ENCODE measurements at places on chromosomes 4 and X. TPM values are rescaled to one million over a fixed set of nuclear protein-coding genes. Genes with fewer than 3 reads are reported as not detected.

DNA sequence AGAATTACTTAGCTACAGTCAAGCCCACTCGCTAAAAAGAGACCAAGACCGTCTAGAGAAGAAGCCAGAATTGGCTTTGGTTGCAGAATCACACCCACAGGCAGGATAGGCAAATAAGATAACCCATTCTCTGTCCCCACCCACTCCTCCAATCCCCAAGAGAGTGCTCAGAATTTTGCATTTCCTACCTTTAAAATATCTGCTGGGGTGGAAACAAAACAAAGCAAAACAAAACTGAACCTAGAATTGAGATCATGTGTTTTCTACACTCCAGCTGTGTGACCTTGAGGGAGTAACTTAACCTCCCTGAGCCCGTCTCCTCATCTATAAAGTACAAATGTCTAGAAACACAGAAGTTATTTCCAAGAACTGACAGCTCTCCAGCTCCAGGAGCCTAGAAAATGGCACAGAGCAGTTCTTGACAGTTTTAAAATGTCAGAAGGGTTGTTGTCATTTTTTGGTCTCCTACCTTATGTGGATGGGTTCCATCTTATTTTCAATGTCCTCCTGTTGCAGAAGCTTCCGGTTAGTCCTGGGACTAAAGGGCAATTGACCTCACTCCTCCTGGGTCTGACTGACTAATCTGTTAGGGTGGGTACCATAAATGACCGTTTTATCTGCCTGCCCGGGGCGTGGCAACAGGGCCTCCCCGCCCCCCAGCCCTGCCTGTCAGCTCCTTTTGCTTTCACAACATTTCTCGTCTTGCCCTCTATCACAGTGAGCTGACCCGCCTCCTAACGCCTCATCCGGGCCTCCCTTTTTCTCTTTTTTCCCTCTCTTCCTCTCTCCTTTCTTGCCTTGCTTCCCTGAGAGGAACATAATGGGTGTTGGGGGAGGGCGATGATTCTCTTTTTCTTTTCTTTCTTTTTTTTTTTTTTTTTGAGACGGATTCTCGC lies 114.0 kb downstream of the RBM47 start:
- H3K27me3 ChIP-seq = no peaks in the 10 kb centered on the region
- no peak overlapping the region for H3K4me3 ChIP-seq
- no peaks in the 10 kb centered on the region for H3K36me3 ChIP-seq
- DNase-seq = no peak
- no peak overlapping the region for H3K27ac ChIP-seq

DNA sequence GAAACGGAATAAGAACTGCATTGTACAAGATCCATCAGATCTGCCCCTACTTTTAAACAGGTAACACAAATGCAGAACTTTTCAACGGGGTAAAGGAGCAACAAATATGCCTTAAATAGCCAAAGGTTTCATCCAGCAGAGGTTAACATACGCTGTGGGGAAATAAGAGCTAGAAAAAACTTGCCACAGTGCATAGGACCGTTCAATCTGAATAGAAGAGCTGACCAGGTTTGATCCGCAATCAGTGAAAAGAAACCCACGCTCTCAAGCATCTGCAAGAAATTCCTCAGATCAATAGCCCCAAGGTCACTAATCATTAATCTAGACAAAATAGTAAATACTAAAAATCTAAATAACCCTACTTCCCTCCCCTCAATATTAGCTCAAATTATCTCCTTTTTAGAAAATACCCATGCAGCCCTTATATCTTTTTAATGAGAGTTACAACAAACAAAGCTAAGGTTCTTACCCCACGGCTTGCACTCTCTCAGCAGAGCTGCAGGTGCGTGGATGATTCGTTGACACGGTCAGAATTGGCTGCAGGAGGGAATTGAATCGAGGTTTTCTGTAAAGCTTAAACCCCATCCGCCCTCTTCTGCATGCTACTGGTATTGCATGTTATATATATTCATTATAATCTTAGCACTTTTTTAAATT lies at the start of gene TLR10:
TLR10 (minus strand) TSS at position 539 of the 657 bp plus-strand sequence. CDS start 7,400 bp downstream, outside the sequence.
- H3K27ac ChIP-seq = no peak within 1 kb of the TSS
- H3K4me3 ChIP-seq = no peak within 1 kb of the TSS
- H3K4me1 ChIP-seq = no peaks in the 10 kb centered on the region
- no peak for DNase-seq
- no peaks in the 10 kb centered on the region for H3K27me3 ChIP-seq

GRCh38 chr4:86557526-86557925 lies 36.6 kb upstream of the PTPN13 start:
- no peak overlapping the region for H3K4me3 ChIP-seq
- H3K36me3 ChIP-seq = no peaks in the 10 kb centered on the region
- no peak for DNase-seq

DNA sequence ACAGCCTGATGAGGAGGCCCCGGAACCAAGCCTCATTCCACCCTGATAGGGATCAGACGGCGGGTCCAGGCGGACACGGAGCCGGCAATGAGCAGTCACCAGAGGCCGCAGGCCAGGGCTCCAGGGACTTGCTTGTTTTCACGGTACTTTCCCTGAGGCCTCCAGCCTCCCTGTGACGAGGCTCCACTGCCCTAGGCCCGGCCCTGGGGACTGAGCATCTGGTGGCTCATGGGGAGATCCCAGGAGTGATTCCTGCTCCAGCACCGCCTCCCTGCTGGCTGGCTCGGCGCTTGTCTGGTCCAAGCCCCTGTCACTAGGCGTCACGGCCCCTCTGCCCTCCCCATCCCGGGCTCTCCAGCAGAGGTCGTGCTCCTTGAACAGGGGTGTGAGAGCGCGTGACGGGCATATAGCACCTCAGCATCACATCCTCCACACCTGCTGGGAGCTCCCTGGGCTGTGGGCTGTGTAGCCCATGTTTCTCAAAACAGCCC lies 14.1 kb downstream of the HTRA3 start:
- H3K36me3 ChIP-seq = no peaks in the 10 kb centered on the region
- no peak for DNase-seq
- no peak overlapping the region for H3K4me3 ChIP-seq
- peaks cover 8% of the 10 kb centered on the region for H3K4me1 ChIP-seq
- no peaks in the 10 kb centered on the region for H3K27me3 ChIP-seq

- H3K4me3 ChIP-seq = no peak overlapping the region
- H3K36me3 ChIP-seq = no peaks in the 10 kb centered on the region
- no peaks in the 10 kb centered on the region for H3K27me3 ChIP-seq
- no peak overlapping the region for H3K27ac ChIP-seq
- H3K4me1 ChIP-seq = no peaks in the 10 kb centered on the region
Measured at GRCh38 chr4:164446516-164446915, 307.4 kb upstream of the SMIM31 start.

DNA sequence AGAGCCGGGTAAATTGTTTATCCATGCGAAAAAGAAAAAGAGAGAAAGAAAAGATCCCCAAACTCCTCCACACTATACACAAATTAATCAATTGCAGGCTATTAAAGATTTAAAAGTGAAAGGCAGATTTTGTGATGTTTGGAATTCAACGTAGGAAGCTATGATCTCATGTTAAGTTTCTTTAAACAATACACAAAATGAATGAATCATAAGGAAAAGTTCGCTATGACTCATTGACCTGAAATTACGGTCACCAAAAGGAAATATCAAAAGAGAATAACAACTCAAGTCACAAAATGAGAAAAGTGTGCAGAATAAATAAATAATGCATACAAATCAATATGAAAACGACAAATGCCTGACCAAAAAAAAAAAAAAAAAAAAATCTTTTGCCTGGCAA lies 28.6 kb downstream of the CLNK start:
- H3K27me3 ChIP-seq = no peaks in the 10 kb centered on the region
- H3K27ac ChIP-seq = no peak overlapping the region
- no peak for DNase-seq
- no peaks in the 10 kb centered on the region for H3K36me3 ChIP-seq
- no peaks in the 10 kb centered on the region for H3K4me1 ChIP-seq

DNA sequence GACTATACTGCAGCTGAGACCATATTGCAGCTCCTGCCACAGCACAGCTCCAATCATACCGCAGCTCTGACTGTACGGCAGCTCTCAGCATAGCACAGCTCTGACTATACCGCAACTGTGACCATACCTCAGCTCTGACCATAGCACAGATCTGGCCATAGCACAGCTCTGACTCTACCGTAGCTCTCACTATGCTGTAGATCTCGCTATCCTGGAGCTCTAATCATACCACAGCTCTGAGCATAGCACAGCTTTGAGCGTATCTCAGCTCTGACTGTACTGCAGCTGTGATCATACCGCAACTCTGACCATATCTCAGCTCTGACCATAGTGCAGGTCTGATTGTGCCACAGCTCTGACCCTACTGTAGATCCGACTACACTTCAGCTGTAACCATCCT lies 139.2 kb downstream of the ASMT start:
- H3K4me1 ChIP-seq = no peaks in the 10 kb centered on the region
- no peak for DNase-seq
- no peaks in the 10 kb centered on the region for H3K36me3 ChIP-seq
- no peak overlapping the region for H3K27ac ChIP-seq

DNA sequence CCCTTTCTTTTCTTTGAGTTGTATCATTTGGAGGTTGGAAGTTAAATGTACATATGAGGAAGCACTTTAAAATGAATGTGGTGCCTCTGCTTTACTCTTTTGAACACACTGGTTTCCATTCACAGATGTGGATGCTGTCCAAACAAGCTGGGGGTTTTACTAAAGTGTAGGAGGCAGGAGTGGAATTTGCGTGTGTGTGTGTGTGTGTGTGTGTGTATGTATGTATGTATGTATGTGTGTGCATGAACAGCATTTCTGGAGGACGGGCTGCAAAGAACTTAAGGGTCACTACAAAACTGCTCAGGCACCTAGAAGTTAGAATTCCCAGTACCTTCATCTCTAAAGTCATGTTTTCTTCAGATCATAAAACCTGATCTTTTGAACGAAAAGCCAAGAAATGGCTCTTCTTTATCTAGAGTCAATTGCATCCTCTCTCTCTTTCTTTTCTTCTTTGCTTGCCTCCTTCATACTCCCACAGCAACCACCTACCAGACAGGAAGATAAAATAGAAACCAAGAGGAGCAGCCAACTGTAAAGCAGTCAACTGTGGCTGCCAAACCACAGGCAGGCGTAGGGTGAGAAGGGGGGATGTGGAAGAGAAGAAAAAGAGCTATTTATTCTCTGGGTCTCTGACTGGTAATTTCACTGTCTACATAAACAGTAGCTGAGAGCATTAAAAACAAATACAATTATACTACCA lies 177.0 kb upstream of the RASGEF1B start:
- no peaks in the 10 kb centered on the region for H3K4me1 ChIP-seq
- H3K27me3 ChIP-seq = no peaks in the 10 kb centered on the region
- H3K27ac ChIP-seq = no peak overlapping the region
- no peak for DNase-seq
- no peak overlapping the region for H3K4me3 ChIP-seq

DNA sequence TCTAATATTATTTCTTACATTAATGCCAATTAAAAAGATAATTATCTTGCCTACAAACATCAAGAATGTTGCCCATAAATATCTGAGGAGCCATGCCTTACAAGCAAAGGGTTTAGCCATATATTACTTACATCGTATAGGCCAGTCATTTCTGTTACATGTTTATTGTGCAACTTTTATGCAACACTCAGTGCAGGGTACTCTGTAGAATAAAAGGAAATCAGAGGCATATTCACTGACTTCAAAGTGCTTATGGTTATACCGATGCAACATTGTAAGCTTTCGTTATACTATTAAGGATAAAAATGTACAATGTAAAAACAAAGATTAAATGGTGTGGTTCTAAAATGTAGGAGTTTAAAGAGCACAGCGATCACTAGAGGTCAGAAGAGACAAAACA lies 315.9 kb downstream of the PCDH10 start:
- DNase-seq = no peak
- no peak overlapping the region for H3K27ac ChIP-seq
- H3K27me3 ChIP-seq = no peaks in the 10 kb centered on the region

GRCh38 chr4:68490826-68491457 lies 43.7 kb downstream of the TMPRSS11E start:
- no peaks in the 10 kb centered on the region for H3K36me3 ChIP-seq
- H3K4me1 ChIP-seq = no peaks in the 10 kb centered on the region
- no peak overlapping the region for H3K27ac ChIP-seq
- H3K4me3 ChIP-seq = no peak overlapping the region
- no peak for DNase-seq
- no peaks in the 10 kb centered on the region for H3K27me3 ChIP-seq

- H3K27ac ChIP-seq = no peak overlapping the region
- H3K4me3 ChIP-seq = no peak overlapping the region
- no peaks in the 10 kb centered on the region for H3K27me3 ChIP-seq
Measured at GRCh38 chr4:182221987-182222386, 21.2 kb upstream of the TENM3 start.

GRCh38 chr4:155975511-155975910 lies 21.8 kb upstream of the CTSO start:
- no peaks in the 10 kb centered on the region for H3K27me3 ChIP-seq
- no peaks in the 10 kb centered on the region for H3K36me3 ChIP-seq
- DNase-seq = no peak
- H3K4me3 ChIP-seq = no peak overlapping the region

DNA sequence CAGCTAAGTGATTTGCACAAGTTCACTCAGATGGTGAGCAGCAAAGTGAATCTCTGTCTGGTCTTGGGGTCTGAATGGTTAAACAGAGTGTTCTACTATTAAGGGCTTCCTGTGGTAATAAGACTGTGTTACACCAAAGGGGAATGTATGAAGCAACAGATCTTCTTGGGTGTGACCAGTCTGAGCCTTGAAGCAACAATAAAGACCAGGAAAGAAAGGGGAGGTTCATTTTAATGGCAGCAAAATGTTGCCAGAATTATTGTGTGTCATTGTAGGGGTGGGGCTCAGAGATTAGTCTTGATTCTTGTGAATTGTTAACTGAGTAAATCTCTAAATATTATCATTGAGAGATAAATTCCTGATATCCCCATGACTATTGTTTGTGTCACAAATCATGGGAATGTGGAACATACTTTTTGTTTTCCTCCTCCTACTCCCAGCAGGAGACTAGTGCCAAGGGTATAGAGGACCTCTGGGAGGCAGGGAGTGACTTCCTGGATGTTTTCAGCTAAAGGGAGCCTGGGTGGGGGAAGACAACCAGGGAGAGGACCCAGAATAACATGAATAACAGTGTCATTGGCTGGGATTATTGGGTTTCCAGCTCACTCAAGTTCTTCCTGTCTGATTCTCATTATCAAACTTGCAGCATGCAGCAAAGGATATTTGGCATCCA lies 141.4 kb upstream of the PAK3 start:
- H3K4me1 ChIP-seq = no peaks in the 10 kb centered on the region
- no peak for DNase-seq
- no peak overlapping the region for H3K27ac ChIP-seq

TECRL gene
- total RNA-seq = 21.8 TPM

PTCHD1 gene
- 0.09 TPM for total RNA-seq

RS1 gene
- total RNA-seq = not detected

HTN1 gene
- total RNA-seq = not detected

PFKFB1 gene
- 18.5 TPM for total RNA-seq

NKX3-2 gene
- total RNA-seq = not detected

Data from gastrocnemius medialis (tissue), 4 donors.